HuH-7 (cell line): ENCODE measurements at places on chromosomes 2 and 18.

GRCh38 chr2:176642074-176642473 is 372.8 kb downstream of the MTX2 start:
- DNase-seq = no peak

GRCh38 chr2:174062934-174063333 is 97.8 kb upstream of the SP3 start:
- no peak for DNase-seq

DNA sequence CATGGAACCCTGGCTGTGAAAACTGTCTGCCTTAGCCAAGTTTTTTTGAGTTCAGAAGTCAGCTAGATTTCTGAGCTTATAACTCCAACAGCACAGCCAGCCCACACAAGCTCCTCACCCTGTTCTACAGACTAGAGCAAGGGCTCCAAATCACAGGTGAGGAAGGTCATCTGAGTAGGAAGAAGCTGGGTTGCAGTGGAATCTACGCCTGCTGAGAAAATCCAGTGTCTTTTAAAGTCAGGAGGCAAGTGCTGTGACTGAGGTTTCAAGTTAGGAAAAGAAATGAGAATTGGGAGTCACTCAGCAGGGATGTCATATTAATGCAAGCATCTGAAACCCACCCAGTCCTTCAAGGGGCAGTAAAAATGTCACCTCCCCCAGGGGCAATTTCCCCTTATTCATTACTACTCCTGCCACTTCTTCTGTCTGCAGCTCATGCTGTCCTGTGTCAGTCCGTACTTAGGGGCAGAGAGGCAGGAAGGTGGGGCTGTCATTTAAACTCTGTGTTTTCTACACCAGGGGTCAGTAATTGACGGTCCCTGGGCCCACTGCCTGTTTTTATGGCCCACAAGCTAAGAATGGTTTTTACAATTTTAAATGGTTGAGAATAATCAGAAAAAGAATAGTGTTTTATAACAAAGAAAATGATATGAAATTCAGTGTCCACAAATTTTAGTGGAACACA is 551.1 kb downstream of the BCL11A start:
- DNase-seq = no peak

DNA sequence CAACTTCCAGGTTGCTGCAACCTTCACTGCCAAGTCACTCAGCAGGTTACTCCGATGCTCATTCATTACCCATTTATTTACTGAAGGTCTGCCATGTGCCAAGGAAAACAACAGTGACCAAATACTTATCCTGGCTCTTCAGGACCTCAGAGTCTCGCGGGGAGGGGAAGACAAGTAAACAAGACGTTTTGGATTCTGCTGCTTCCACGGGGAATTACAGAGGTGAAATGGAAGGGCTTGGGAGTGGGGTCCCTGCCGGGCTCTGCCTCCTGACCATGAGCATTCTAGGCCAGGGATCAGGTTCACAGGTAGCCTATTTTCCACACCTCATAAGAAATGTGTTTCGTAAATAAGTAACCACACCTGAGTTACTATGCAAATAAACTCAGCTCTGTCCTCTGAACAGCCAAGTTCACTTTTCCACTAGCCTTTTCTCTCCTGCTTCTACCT is 68.1 kb downstream of the CLHC1 start:
- DNase-seq = no peak

DNA sequence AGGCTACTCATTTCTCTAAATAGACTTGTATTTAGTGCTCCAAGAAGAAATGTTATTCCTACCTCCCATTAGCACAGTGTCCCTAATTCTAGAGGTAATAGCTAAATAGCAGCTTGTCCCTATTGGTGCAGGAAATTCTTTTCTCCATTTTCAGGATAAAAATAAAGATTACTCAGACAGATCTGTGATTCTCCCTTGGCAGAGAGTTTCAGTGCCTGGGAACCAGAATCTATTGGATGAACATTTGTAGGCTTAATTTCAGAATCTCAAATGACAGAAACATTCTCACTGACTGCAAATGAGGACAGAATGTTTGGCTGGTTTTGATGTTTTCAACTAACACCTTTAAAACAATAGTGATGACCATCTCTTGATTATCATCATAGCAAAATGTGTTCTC is 33.3 kb upstream of the LGALSL start:
- no peak for DNase-seq

DNA sequence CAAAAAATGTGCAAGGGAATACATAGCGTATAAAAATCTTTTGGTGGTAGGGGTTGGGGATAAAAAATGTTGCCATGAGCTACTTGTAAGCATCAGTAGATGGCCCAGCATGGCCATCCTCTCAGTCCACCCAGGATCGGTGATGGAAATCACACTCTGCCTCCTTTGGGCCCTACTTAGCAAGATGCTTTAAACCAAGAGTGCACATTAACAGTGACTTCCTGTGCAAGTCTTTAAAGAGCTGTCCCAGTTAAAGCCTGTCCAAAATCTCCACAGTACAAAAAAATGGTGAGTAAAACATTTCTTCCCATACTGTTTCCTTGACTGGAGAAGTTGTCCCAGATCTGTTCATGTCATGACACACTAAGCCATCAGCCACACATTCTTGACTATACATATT is 18.0 kb downstream of the ANKRD44 start:
- DNase-seq = no peak

- DNase-seq = peak; percentile 8
These were observed 39.4 kb downstream of the CMPK2 start for GRCh38 chr2:6826081-6826913.

- DNase-seq = no peak
These were observed 981 bp downstream of the C2orf66 start for GRCh38 chr2:196808083-196808665.

DNA sequence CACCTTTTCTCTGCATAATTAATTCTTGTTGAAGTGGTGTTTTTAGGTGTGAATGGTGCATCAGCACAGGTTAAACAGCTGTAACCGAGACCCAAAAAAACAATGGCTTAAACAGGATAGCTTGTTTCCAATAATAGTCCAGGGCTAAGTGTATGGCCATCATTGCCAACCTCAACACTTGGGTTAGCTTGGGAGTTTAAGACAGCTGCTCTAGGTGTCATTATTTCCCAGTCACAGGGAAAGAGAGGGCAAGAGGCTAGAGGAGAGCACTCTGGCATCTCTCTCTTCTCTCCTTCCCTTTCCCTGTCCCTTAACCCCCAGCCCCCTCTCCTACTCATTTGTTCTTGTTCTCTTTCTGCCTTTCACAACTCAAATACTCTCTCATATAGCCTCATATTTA is 21.1 kb downstream of the BIRC6 start:
- DNase-seq = no peak

- DNase-seq = no peak
These were observed 133.0 kb downstream of the COL6A3 start for GRCh38 chr2:237280939-237281338.

GRCh38 chr2:98461498-98462049 is 16.9 kb downstream of the INPP4A start:
- no peak for DNase-seq

- DNase-seq = no peak
These were observed 397.3 kb downstream of the GRB14 start for GRCh38 chr2:164224007-164224406.

DNA sequence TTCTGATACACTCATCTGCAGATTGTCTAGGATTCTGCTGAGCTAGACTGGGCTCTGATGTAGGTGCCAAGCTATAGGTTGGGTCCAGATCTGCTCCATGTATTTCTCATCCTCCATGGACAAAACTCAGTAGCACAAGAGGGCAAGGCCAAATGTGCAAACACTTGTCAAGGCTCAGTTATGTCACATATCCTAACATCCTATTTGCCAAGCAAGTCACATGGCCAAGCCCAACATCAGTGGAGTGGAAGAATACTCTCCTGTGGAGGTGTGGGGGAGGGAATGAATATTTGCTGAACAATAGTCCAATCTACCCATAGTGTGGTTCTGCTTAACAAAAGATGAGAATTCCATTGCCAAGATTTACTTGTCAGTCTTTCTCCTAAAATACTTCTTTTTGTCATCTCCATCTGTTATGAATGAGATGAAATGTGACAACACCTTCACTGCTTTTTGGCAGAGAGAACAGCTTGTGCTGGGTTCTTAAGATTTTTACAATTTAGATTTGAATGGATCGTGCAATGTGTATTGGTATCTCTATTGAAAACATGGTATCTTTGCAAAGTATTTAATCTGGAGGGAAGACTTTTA is 89.9 kb downstream of the OXER1 start:
- DNase-seq = no peak

DNA sequence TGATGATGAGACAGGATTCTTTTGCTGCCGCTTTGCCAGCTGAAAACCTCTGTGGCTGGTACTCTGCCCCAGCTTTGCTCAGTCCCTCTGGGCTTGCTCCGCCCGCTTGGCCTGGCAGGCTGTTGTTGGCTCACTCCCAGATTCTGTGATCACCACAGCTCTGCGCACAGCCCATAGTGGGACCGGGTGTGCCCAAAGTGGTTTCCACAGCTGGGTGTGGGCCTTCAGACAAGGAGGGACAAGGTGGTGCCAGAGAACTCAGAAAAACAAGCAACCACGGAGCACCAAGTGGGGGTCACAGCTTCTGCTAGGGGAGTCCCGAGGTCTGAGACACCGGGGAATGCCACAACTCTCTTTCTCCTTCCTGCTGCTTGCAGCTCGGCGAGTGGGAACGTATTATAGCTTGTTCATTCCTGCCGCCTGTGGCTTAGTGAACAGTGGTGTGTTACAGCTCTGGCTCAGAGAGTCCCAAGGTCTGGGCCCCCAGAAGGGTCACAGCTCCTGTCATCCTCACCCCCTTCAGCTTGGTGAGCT is 9.2 kb upstream of the KYNU start:
- no peak for DNase-seq

DNA sequence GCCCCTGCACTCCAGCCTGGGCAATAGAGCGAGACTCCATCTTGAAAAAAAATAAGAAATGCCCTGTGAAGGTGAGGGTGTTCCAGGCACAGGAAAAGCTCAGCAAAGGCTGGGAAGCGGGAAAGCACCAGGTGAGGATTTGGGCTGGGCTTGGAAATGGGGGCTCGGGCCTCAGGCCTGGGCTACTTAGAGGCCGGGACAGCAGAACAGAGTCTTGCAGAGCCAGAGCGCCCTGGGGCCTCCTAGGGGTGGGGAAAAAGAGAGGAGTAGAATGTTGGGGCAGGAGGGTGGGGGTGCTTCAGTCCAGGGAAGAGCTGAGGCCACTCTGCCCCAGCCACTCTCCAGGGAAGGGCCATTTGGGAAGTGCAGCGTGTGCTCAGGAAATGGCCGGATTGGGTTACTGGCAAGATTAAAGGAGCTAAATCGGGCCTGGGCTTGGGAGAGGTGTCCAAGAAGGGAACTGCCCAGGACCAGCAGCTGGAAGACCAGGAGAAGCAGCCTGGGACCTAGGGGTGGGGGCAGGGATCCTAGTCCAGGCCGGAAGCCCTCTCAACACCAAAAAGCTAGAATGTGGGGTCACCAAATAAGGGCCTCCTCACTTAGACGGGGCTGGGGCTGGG is 13.8 kb upstream of the DES start:
- no peak for DNase-seq
